H7 (cell line): ENCODE measurements at places on chromosomes 2 and 18.
A peak's percentile ranks its signal among the peaks of the same experiment; 100 is the strongest.

GRCh38 chr2:23475036-23475435 is 90.1 kb downstream of the KLHL29 start:
- peak; percentile 73 for DNase-seq

DNA sequence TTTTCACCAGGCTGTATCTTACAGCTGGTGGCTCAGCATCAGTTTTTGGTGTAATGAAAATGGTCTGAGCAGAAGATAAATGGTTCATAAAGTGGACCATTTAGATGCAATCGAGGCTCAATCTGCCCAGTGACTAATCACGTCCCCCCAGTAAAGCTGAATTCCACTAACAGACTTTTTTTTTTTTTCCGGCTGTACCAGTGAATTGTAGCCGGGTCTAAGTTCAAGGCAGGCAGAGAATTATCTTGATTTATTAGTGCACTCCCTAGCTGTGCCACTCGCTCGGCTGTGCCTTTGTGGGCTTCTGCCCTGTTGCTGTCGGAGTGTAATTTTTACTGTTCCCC is 215.1 kb upstream of the POU3F3 start:
- DNase-seq = no peak

GRCh38 chr18:47032945-47033344 is 2.5 kb downstream of the ELOA2 start:
- peak; percentile 32 for DNase-seq

DNA sequence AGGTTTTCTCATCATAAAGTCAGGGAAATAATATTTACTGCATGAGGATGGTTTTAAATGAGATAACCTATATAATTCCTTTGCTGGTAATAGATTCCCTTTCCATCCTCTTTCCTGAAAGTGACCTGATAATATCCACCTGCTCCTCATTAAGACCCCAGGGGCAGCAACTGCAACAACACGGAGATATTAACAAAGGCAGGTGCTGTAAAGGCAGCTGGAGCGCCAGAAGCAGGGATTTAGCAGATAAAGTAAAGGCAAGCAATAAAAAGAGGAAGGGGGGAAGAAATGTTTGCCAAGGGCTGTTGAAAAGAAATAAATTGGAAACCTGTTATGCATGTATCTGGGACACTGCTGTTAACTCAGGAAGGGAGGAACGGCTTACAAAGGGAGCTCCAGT is 472.6 kb upstream of the KLHL29 start:
- no peak for DNase-seq

DNA sequence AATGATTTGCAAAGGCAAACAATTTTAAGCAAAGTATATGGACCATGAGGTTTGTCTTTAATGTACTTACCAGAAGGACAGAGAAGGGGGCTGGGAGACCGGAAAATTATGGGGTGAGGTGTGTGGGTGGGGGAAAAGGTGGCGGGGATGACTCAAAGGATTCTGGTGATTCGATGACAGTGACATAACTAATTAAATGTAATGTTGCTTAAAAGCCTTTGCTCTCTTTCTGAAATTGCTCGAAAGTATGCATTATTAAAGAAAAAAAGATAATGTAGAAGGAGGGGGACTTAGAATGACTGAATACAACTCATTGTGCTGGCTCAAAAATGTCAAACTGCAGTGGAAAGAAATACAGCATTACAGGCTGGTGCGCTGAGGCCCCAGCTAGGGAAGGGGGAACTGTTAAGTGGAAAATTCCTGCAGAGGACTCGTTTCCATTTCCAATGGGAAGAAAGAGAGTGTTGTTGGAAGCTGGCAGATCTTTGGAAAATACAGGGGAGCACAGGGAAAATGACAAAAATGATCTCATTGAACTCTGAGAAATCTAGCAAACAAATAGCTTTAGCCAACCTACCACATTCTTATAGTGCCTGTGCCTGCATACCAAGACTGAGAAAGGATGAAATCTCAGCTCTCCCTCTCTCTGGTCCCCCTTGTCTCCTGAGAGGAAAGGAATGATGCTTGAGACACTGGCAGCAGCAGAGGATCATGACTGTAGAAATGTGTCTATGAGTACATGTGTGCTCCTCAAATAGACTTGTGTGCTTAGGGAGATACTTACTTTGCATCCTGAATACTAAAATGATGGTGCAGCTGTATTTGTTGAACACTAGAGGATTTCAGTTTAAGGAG is 632.4 kb downstream of the NYAP2 start:
- peak; percentile 6 for DNase-seq

- DNase-seq = no peak
Observed at GRCh38 chr2:161782615-161783014, 158.4 kb downstream of the SLC4A10 start.

DNA sequence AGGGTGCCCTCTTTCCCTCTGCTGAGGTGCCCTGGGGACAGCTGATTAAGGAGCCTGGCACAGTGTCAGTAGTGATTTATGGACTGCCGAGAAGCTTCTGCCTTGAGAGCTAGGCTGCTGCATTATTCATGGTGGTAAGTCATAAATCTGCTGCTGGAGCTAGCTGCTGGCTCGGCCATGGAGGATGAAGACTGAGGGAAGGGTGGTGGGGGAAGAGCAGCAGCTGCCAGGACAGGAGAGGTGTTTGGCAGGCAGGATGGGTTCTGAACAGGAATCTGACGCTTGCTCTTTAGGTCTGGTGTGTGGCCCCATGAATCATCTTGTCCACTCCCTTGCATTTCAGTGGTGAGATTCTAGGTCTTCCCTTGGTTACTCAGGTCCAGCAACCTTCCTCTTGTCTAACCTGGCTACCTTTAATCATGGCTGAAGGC is 296.3 kb downstream of the DYSF start:
- no peak for DNase-seq

- no peak for DNase-seq
Observed at GRCh38 chr2:124248386-124248785, 223.3 kb downstream of the CNTNAP5 start.

DNA sequence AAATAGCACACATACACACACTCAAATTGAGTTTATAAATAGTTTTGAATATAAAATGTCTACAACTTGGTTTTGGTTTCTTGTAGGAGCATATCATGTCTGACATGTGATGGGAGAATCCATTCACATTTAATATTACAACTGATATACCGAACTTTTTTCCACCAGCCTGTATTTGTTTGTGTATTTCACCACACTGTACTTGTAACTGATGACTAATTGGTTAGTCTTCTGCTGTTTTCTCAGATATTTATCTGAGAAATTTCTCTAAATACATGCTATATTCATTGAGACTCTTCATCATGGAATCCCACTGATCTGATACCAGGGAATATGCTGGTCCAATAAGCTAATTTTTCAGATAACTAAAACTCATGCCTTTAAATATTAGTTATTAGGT is 56.3 kb upstream of the UBXN4 start:
- DNase-seq = no peak

GRCh38 chr2:200172944-200173581 is 133.4 kb upstream of the SPATS2L start:
- no peak for DNase-seq

DNA sequence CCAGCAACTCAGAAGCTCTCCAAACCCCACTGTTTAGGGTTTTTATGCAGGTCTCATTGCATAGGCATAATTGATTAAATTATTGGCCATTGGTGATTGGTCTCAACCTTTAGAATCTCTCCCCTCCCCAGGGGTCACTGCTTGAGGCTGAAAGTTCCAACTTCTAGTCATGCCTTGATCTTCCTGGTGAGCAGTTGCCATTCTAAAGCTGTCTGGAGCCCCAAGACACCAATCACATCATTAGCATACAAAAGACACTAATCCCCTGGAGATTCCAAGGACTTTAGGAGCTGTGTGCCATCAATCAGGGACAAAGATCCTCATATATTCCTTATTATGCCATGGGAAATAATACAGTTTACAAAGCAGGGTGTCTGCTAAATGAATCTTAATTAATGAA is 863.4 kb upstream of the KLHL29 start:
- DNase-seq = no peak

- no peak for DNase-seq
Observed at GRCh38 chr2:88481691-88482336, 29.3 kb upstream of the FOXI3 start.

DNA sequence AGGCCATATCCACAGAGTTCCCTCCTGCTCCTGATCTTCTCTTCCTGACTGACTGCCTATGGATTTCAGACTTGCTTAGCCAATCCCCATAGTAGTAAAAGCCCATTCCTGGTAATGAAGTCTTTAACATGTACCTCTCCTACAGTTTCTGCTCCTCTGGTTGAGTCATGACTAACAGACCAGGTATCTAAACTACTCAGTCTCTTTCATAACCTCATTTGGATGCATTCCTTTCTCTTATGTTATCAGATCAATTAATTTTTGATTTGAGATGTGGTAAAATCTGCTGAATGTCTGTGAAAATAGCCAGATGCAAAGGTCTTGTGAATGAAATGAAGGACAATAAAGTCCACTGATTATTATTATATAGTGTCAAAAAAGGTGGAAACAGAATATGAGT is 198.0 kb downstream of the NBAS start:
- DNase-seq = no peak

GRCh38 chr2:181466661-181467576 is 9.7 kb downstream of the ITGA4 start:
- peak; percentile 13 for DNase-seq

DNA sequence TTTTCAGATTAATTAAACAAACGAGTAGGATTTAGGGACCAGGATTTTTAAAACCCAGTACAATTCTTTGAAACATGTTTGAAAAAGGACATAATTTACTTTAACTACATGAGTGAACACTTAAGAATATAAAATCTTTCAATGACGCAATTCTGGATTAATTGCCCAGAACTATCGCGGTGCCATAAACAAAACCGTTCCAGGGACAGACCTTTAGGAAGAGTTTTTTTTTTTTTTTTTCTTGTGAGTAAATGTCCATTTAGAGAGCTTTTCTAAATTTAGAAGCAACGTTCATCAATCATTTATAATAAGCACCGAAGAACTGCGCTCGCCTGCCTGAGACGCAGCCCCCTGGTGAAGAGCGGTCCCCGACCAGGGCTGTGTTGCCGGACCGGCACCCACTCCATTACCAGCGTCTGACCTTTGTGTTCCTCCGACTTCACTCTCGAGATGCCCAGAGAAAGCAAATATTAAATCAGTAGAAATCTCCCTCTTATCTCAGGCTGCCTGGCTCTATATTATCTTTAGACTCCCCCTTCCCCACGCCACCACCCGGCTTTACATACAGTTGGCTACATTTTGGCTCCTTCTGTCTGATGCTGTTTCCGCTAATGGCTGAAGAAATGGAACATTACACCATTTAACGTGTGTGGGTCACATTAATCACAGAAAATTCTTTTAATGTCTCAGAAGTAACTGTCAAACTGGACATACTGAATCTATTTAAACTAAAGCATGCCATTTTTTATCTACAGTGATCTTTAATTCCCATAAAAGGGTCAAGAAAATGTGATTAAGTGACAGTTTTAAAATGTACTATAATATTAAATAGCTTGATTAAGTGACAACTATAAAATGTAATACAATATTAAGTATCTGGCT is 364.0 kb upstream of the MEIS1 start:
- no peak for DNase-seq

- DNase-seq = no peak
Observed at GRCh38 chr2:120354467-120354866, 8.5 kb downstream of the INHBB start.

GRCh38 chr18:23918395-23919032 is 96.0 kb upstream of the TTC39C start:
- DNase-seq = peak; percentile 54

GRCh38 chr2:109615637-109616144 is 1.5 kb downstream of the SOWAHC start:
- DNase-seq = peak; percentile 60

DNA sequence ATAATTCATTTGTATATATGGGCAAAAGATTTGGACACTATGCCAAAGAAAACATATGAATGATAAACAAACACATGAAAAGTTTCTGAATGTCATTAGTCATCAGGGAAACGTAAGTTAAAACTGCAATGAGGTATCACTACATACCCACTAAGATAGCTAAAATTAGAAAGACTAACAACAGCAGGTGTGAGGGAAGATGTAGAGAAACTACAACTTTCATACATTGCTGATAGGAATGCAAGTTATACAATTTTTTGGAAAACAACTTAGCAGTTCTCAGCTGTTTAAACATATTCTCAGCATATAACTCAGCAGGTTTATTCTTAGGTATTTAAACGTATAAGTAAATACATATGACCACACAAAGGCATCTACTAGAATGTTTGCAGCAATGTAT is 563.5 kb upstream of the KLHL29 start:
- no peak for DNase-seq

- no peak for DNase-seq
Observed at GRCh38 chr2:146374505-146374904, 1470.3 kb upstream of the ACVR2A start.

DNA sequence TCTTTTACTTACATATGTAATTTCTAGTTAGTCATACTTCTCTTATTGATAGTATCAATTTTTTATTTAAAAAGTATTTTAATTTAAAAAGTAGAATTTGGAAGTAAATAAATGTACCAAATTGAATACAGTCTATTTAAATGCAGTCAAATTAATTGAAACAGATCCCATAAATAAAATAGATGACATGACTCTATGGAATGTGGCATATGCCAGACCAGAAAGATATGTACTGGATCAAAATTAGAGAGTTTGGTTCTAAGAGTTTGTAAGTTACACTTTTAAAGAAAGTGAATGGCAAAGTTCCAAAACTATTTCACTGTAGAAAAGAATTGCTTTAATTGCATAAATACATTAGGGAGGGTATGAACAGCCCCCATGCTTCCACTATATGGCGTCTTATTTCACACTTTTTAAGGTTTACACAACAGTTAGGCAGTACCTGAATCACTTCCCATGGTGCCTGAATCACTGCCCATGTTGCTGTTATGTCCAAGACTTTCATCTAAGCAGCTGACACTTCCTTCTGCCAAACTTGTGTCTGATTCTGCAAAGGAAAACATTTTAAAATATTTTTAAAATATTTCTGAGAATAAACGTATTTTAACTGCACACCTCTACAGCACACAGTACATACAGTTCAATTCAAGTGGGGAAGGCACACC is 25.2 kb downstream of the IFIH1 start:
- DNase-seq = no peak

- DNase-seq = no peak
Observed at GRCh38 chr2:97738179-97739019, 25.0 kb downstream of the ZAP70 start.

GRCh38 chr18:61870151-61870550 is 22.7 kb downstream of the RNF152 start:
- DNase-seq = no peak

- DNase-seq = peak; percentile 16
Observed at GRCh38 chr18:25348386-25349130, 3.4 kb downstream of the ZNF521 start.

DNA sequence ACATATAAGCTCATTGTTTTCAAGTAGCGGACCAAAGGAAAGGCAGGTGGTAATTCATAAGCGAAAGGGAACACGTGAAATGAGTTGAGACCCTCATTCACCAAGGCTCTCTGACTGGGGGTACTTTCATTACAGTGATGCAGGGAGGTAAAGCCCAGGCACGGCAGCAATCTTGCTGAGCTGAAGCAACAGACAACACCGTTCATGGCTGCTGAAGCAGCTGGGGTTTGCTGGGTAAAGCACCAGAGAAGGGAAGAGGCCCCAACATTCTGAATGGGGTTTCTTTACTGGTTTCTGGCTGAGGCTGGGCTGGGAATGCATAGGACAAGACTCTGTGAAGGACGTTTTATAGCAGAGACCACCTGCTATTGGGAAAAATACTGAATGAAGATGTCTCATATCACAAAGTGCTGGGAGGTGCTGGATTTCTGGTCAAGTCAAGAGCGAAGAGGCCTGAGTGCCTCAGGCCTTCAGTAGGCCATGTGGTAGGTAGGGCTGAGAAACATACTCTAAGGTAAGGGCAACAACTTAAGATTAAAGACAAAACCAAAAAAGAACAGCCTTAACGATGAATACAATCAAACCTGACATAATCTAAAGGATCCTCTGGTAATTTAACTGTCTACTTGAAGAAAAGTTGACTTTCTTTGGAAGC is 324.7 kb upstream of the PIK3C3 start:
- no peak for DNase-seq
